ENCODE measurements at places on chromosomes 6 and 20.

DNA sequence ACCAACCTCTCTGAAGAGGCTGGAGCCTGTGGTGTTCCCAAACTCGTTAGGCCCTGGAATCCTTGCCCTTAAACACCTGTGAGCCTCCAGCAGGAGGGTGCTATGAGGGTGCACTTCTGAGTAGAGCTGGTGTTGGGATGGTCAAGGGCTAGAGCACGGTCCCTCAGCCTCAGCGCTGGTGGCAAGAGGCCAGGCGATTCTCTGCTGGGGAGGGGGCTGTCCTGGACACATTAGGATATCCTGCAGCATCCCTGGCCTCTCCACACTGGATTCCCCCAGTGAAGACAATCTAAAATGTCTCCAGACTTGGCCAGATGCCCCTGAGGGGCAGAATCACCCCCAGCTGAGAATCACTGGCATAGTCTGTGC lies 157.8 kb downstream of the SYCP2 start:
- DNase-seq, result no peak

DNA sequence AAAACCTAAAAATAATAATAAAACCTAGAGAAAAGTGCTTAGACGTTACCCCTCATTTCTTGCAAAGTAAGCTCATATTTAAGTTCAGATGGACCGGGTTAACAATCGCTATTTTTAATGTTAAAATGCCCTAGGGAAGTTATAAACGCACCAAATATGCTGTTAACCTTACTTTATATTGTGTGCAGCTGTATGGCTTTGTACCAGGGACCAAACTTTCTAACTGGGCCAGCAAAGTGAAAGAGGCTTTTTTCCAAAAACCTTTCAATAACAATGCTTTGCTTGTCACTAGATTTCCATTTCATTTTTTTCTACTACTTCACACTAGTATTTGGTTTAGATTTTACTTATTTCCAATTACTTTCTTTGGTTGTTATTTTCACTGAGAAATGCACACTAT lies 248.5 kb downstream of the FOXC1 start:
- DNase-seq, result no peak

GRCh38 chr20:47136782-47137181 lies 219.7 kb downstream of the ZMYND8 start:
- DNase-seq, result no peak

GRCh38 chr20:45300961-45301360 lies 5.7 kb upstream of the RBPJL start:
- DNase-seq, result no peak

DNA sequence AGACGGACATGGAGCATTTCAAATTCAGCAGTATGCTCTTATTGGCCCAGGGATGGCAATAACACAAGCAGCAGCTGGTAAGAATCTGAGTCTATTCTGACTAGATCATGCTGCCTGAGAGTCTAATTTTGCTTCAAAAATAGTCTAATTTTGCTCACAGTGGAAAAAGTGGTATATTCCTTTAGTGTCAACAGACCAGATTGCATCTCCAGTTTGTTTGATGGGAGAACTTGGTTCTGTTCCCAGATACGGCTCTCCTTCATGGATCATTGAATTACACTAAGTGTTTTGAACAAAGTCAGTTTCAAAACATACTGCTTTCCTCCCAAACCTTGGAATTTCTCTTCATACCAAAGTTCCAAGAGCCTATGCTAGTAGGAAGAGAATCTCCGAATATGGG lies 586.1 kb downstream of the RNF144B start:
- DNase-seq, result no peak

DNA sequence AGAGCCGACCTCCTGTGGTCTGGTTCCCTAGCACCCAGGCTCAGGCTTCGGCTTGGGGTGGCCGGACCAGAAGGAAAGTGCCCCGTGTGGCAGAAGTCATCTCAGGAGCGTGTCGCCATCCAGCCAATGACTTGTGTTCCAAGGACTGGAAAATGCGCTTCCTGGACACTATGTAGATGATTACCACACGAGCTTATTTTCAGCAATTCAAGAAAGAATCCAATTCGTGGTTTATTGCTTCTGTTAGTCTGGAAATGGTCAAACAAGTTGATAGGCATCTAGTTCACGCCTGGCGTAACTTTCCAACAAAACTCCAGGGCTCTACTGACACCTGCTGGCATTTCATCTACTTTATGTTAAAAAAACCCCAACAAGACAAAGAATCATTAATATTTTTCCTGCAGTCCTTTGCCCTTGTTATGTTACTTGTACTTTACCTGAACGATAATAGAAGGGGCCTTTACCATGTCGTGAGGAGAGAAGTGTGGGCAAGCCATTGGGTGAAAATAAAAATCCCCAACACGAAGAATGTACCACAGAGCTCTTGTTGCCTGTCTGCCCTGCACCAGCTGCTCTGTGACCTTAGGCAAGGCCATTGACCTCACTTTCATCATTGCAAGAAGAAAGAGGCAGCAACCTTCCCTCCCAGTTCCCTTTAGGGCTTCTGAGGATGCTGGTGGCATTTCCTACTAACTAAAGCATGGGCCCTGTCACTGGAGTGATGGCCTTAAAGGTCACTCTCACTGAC lies 154.7 kb upstream of the LAMP5 start:
- no peak for DNase-seq

GRCh38 chr6:11043378-11043960 lies 636 bp downstream of the ELOVL2 start:
- no peak for DNase-seq

All from stimulated activated CD8-positive, alpha-beta memory T cell treated with anti-CD3 and anti-CD28 coated beads, Interleukin-15, amount 100 ng/mL, for 1 hour (primary cell).